Hepatocyte (in vitro differentiated cells): ENCODE measurements at places on chromosomes 6 and 20. TPM values are rescaled to one million over a fixed set of nuclear protein-coding genes. Genes with fewer than 3 reads are reported as not detected.
A peak's percentile ranks its signal among the peaks of the same experiment; 100 is the strongest.

DNA sequence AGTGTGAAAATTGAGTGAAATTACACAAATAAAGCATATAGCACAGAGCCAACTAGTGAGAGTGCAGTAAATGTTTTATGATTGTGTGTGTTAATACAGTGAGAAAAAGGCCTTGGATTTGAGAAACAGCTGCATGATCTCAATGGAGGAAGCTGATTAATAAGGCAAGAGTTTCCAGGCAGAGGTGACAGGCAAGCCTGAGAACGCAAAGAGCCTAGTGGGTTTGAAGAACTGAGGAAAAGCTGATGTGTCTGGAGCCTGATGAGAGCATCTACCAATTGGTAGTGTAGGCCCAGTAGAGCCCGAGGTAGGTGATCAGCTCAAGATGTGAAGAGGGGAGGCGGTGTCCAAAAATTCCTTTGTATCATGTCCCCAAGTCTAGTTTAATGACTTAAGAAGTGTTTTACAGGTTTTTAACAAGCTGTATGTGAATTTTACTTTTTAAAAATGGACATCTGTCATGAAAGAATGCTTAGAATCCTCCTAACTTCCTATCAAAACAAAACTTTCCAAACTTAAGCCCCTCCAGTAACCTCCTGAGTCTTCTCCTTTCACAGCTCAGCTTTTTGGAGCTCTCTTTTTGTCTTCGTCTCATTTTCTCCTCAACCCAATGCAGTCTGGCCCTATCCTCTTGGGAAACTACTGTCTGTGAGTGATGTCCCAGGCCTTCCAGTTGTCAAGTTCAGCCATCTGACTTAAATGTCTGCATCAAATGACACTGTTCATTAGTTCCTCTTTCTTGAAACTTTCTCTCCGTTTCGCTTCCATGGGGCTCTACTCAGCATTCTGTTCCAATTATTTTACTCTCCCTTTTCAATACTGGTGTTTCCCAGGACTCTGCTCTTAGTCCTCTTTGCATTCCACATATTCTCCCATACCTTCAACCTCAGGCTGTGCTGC, 1.2 kb downstream of the CDC40 start:
- peak; percentile 6 for DNase-seq

DNA sequence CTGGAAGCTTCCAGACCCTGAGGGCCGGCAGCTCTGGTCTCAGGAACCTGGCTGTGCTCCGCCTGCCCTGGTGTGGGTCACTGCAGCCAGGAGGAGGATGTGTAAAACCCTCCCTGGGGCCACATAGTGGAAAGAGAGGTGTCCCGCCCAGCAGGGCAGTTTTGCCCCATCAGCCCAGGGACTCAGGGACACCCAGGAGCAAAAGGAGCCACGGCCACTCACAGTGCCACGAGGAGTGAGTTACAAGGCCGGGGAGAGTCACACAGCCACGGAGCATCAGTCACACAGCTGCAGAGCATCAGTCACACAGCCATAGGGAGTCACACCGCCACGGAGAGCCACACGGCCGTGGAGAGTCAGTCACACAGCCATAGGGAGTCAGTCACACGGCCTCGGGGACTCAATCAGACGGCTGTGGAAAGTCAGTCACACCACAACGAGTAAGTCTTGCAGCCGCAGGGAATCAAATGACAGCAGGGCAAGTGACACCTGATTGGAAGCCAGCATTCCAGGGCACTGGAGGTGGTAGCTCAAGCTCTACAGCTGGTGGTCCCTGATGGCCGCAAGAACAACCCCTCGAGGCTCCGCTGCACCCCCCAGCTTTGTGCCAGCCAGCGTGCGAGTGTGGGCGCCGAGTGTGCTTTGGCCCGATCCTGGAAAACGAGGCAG, 60.9 kb downstream of the DLL1 start:
- no peak for DNase-seq

GRCh38 chr6:107192830-107193229, 77.5 kb upstream of the BEND3 start:
- no peak for DNase-seq

DNA sequence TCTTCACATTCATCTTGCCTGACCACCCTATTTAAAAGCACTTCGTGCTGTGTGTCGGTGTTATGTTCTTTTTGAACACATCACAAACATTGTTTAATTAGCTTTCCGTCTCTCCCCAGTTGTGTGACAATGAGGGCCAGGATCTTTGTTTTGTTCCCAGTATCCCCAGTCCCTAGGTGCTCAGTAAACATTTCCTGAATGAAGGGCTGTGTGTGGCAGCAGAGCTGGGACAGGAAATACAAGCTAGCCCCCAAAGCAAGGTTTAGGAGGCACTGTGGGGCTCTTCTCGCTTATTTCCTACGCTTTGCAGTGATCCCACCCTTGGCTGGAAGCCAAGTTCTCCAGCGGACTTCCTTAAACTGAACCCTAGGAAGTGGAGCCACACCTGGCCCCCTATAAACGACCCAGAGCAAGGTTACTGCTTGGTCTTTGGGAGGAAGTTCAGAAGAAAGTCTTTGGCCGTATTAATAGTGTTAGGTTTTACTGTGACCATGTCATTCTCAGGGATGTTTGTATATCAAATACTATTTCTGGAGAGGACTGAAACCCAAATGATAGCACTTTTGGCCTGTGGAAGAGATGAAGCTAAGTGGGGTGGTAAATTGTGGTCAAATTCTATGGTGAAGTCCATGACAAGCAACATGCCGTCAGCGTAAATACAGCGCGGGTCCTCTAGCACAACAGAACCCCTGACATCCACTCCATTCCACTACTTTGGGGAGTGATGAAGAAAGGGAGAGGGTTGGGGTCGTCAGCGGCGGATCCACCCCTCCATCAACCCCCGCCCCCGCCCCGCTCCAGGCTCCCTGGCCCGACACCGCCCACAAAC, 570 bp upstream of the FANCE start:
- no peak for DNase-seq

- peak; percentile 73 for DNase-seq
These were observed 10.9 kb downstream of the ZNF217 start for GRCh38 chr20:53582574-53583351.

GRCh38 chr6:170179616-170180324, 111.1 kb downstream of the DLL1 start:
- DNase-seq: no peak

Gene BTBD3
- 20.1 and 22.3 TPM in 2 replicates for polyA plus RNA-seq

Gene KCNK16
- 0.12 TPM in 1 of 2 replicates, not detected in the other for polyA plus RNA-seq

Gene HRH3
- polyA plus RNA-seq: not detected in 2 replicates

Gene CEP57L1
- polyA plus RNA-seq: 11.9 and 13.8 TPM in 2 replicates

Gene WFDC5
- not detected in 2 replicates for polyA plus RNA-seq

Gene PCMTD2
- 37.7 and 38.4 TPM in 2 replicates for polyA plus RNA-seq
